ENCODE measurements at places on chromosomes 6 and 20.
A peak's percentile ranks its signal among the peaks of the same experiment; 100 is the strongest.

- no peak for DNase-seq
Measured at GRCh38 chr6:83367104-83367503, 63.7 kb downstream of the ME1 start.

- DNase-seq = no peak
Measured at GRCh38 chr6:66851930-66852329, 1144.9 kb upstream of the EYS start.

GRCh38 chr20:63895952-63896263 lies 982 bp downstream of the DNAJC5 start:
- DNase-seq = no peak

DNA sequence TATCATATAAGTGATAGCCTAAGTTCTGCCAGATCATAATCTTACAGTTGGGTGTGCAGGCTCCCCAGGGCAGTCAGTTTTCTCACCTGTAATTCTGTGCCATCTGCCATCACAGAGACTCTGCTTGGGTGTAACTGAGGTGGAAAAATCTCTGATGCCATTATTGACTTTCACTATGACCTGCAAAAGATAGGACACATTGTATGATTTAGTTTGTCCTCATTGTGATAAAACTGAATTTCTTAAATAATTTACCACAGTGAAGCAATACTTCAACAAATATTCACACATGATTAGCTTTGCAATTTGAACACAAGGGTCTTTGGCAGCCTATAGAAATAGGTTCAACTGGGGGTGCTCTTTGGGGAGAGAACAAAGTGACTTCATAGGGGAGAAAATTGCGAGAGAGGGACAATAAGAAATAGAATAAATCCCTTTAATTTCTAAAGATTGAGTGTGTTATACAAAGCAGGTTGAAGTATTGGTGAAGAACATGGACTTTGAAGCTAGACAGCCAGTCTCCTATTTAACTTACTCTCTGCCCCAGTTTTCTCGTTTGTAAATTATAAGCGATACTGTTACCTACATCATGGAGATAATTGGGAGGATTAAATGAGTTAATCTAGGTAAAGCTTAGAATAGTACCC lies 27.3 kb downstream of the FAM229B start:
- DNase-seq = no peak

- DNase-seq = peak; percentile 80
Measured at GRCh38 chr6:16602035-16602434, 159.2 kb downstream of the ATXN1 start.

- no peak for DNase-seq
Measured at GRCh38 chr6:14758421-14759081, 487.3 kb upstream of the JARID2 start.

- DNase-seq = no peak
Measured at GRCh38 chr20:49366687-49367086, 88.8 kb upstream of the ZNFX1 start.

DNA sequence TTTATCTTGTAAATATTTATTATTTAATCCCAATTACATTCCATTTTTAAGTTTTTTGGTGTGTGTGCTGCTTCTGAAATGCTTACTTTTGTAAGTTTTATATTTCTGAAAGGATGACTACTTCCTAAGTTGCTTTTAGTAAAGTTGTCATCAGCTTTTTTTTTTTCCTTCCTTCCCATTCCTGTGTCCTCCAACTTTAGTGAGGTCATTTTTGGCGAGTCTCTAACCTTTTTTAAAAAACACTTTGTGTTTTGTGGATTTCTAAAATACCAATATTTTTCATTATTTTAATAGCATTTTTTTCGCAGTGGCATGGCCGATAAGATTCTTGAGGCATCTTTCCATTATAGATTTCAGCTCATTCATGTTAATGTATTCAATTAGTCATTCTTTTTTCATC lies 30.9 kb downstream of the FIG4 start:
- DNase-seq = no peak

- no peak for DNase-seq
Measured at GRCh38 chr6:131937226-131937625, 13.9 kb downstream of the CCN2 start.

DNA sequence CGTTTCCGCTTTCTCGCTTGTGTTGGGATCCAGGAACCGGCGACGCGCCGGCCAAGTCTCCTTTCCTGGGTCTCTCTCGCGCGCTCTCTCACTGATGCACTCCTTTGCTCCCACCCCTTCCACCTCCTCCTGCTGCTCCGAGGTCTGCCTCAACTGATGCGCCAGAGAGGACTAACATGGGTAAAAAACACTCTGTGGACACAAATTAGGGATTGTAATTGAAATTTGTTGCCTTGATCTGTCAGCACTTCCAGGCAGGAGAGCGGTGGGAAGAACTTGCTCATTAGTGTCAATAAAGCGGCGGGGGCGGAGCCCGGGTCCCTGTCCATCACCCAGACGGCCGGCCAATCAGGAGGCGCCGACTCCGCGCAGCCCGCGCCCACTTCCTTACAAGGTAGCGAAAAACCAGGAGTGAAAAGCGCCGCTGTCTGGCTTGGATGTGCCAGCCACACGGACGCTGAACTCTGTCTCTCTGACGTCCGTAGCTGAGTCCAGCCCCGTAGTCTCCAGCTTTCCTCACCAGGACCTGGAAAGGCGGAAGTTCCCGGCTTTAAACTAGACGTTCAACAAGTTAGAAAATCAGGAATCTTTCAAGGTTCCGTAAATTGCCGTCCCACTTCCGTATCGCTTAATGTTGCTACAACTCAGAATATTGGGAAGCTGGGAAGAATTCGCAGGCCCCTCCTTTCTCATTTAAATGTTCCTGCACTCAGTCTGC lies at the start of gene TBX18:
Gene TBX18 (minus strand): TSS at position 267 of the 718 bp plus-strand sequence. CDS start 417 bp downstream, outside the sequence.
- no peak for DNase-seq

Measured in GM20000 (cell line).